NCI-H2171 treated with DMSO at 0.1 percent for 48 hours (cell line): ENCODE measurements at places on chromosomes 6 and 20.
A peak's percentile ranks its signal among the peaks of the same experiment; 100 is the strongest.

DNA sequence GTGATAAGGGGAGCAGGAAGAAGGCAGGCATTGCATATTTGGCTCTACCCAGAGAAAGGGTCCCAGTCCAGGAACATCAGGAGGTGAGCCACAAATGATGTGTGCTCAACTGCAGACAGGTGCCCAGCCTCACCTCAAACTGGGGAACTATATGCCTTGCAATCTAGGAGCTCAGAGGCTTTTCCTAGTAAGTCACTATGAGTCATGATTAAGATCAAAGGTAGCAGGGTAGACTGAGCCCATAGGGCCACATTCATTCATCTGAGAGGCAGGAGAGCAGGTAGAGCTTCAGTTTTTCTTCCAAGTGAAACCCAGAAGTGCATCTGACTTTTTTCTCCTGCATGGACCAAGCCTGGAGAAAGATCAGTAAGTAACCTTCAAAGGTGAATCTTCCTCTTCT, 31.3 kb downstream of the MARCKS start:
- DNase-seq, result no peak

- DNase-seq, result peak; percentile 93
Observed at GRCh38 chr6:162856885-162857284, 129.1 kb downstream of the PACRG start.

GRCh38 chr20:59628171-59628570, 23.8 kb downstream of the PHACTR3 start:
- DNase-seq, result no peak

DNA sequence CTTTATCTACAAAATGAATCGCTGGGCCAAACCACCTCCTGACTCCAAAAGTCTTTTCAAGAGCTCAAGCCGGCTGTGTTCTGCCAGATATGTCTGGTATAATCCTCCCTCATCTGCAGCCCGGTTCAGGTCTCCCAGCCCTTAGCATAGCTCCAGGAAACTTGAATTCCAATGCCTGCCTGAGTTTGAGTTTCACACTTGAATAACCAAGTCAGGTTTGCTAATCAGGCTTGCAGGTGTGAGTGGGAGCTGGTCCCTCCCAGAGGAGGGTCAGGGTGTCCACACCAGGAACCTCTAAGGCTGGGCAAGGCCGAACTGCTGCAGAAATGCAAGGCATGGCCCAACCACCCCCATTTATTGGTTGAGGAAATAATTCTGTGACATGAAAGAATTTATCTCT, 96.6 kb downstream of the TMEM242 start:
- DNase-seq, result no peak

- no peak for DNase-seq
Observed at GRCh38 chr20:37878835-37879599, 23.9 kb upstream of the VSTM2L start.

DNA sequence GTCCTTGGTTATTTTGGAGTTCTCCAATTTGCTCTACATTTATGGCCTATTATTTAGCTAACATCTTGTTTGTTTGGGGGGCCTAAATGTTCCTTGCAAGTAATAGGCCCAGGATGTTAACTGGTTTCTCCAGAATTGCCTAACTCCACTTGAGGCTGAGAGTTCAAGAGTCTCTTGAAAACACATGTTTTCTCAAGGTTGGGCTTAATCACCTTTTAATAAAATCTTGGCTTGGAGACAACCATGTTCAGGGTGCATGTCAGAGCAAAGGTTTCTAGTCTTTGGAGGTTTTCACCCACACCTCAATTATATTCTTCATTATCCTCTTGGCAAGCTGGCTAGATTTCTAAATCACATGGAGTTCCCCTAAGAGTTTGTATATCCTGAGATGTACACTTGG, 54.2 kb downstream of the KLHL31 start:
- no peak for DNase-seq

DNA sequence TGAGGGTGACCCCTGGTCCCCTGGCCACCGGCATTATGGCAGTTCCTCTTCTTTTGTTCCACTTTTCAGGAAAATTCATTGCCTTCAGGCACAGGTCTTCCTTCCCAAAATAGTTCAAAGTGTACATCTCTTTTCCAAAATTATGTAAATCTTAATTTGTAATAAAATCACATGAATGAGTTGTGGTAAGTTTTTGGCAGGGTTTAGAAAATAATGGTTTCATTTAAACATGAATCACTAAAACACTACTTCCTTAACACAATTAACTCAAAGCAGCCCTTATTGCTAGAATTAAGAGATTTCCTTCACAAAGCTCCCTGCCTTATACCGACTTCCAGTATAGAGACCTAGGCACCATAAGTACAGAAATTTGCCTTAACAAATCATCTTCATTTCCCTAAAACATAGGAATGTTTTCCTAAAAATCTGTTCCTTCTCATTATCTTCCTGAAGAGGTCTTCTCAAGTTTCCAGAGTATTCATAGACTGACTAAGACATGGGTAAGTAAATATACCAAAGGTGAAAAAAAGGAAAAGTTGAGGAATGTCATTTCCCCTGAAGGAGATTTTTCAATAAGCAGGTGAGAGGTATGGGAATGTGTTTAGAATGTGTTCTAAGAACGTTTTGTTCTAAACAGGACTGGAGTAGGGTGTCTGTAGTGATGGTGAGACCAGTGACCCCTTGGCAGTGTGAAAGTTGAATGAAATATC, 148.2 kb upstream of the CITED2 start:
- DNase-seq, result no peak

GRCh38 chr20:33202451-33202850, 14.7 kb upstream of the BPIFA3 start:
- no peak for DNase-seq

- DNase-seq, result no peak
Observed at GRCh38 chr6:7493866-7494265, 47.6 kb upstream of the DSP start.

DNA sequence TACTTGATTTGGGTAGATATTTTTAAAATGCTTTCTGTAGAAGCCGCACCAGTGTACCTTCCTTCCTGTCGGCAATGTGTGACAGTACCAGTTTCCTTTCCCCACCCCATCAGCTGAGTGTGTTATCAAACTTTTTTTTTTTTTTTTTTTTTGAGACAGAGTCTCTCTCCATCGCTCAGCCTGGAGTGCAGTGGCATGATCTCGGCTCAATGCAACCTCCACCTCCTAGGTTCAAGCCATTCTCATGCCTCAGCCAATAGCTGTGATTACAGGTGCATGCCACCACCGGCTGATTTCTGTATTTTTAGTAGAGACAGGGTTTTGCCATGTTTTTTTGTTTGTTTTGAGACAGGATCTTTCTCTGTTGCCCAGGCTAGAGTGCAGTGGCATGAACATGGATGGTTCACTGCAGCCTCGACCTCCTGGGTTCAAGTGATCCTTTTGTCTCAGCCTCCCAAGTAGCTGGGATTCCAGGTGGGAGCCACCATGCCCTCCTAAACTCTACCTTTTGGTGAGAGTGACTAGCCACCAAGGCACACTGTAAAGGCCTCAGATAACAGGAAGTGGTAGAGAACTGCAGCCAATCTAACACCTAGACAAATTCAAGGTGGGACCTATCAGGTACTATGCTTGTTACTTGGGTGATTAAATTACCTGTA, 26.5 kb upstream of the ZBTB22 start:
- no peak for DNase-seq

- DNase-seq, result no peak
Observed at GRCh38 chr6:67896476-67896875, 738.6 kb upstream of the ADGRB3 start.

- DNase-seq, result no peak
Observed at GRCh38 chr6:154479771-154480639, 30.5 kb downstream of the CNKSR3 start.

GRCh38 chr6:40845553-40845952, 193.5 kb downstream of the UNC5CL start:
- DNase-seq, result no peak

GRCh38 chr6:152127432-152128165, 320.1 kb downstream of the ESR1 start:
- no peak for DNase-seq

GRCh38 chr6:63459814-63460213, 112.5 kb upstream of the LOC128125822 start:
- no peak for DNase-seq

DNA sequence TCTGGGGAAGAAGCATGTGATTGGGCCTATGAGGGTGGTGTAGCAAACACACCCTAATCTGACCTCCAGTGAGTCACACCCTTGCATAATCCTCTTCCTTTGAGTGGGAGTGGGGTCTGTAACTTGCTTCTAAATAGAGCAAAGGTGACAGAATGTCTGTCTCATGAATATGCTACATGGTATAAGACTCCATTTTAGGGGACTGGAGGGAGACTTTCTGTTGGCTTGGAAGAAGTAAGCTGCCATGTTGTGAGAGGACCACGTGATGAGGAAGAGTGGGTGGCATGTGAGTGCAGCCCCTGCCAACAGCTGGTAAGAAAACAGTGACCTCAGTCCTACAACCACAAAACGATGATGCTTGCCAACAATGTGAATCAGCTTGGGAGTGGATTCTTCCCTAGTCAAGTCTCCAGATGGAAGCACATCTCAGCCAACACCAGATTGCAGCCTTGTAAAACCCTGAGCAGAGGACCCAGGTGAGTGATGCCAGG, 3.7 kb downstream of the AK9 start:
- DNase-seq, result peak; percentile 64

DNA sequence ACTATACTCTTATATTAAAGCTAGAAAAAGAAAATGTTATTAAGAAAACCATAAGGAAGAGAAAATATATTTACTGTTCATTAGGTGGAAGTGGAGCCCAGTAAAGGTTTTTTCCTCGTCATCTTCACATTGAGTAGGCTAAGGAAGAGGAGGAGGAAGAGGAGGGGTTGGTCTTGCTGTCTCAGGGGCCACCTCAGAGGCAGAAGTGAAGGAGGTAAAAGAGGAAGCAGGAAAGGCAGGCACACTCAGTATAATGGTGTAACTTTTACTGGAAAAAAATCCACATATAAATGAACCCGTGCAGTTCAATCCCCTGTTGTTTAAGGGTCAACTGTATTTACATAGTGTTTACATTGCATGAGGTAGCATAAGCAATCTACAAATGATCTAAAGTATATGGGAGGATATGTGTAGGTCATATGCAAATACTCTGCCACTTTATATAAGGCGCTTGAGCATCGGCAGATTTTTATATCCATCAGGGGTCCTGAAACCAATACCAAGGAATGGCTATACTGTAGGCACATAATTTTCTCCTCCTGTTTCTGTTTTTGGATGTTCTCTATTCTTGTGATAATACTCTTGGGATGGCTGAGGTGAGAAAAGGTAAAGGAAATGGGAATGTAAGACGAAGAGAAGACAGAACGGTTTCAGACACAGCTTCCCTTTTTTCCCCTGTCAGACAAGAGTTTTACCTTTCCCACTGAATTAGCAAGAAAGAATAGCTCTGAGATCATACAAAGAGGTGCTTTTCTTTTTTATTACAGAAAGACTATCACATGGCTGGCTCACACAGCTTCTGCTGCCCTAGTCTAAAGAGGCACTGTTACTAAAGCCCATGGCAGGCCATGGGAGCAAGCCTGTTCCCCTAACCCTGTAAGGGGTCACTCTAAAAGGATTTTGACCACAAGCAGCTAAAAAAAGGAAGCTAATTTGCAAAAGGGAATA, 59.9 kb downstream of the NUDT3 start:
- no peak for DNase-seq

GRCh38 chr6:117817499-117817898, 89.6 kb upstream of the SLC35F1 start:
- DNase-seq, result no peak

DNA sequence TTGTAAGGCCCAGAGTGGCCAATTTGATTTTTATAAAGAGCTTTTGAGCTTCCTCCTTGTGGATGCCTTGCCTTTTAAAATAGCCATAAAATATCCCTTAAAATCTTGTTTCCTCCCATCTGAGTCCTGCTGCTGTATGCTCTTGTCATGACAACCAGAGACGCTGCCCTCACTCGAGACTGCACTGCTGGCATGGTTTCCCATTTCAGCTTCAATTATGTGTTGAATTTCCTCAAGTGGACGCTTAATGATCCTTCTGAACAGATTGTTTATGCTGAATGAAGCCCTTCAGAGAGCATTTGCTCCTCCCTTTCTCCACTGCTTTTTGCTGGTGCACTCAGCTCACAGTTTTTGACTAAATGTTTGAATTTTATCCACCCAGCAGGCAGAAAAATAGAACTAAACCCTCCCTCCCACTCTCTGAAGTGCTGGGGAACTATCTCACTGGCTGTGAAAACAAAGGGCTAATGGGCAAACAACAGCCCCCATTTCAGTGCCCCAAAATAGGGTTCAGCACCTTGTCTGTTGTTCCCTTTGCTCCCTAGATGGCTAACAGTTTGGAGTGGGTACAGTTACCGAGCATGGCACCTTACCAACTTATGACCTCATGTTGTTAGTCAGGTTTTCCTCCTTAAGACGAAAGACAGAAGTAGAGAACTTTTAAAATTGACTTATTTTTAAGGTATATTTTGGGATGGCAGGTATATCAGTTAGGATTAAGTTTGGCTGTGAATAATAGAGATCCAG, 45.5 kb upstream of the RNF8 start:
- DNase-seq, result peak; percentile 95

DNA sequence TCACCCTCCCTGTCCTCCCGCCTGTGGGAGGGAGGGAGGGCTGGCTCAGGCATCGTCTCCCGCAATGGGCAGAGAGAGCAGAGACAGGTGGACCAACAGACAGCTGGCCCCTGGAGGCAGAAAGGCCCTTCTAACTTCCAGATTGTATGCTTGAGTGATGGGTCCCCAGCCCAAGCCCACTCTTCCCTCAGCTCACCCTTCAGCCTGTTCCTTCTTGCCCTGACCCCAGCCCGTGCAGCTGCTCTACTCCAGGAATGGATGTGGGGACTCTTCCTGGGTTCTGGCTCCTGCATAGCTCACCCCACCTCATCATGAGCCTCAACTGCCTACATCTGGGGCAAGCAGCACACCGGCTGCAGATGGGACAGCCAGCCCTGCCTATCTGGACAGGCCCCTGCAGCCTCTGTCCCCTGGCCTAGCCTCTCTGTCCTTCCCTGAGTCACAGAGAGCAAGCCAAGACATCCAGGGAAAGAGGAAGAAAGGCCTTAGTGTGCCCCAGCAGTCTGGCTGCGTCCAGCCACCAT, 11.5 kb upstream of the SLC22A7 start:
- no peak for DNase-seq

DNA sequence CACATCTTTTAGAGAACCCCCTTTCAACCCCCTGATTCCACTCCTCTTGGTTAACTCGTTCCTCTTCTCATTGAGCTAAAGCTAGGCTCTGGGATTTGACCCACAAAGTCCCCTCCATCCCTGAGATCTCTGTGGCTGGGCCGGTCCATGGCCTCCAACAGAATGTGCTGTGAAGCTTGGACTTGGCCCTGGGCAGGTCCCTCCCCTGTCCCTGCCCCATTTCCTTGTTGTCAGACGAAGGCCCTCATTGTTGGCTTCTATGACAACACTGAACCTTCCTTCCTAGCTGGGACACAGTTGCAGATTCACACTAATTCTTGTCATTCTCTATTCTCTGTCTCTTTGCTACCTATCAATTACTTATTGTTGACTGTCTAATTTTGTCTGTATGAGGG, 156.1 kb downstream of the SYCP2 start:
- DNase-seq, result no peak

- DNase-seq, result no peak
Observed at GRCh38 chr20:17896771-17897369, 71.7 kb downstream of the SNX5 start.

DNA sequence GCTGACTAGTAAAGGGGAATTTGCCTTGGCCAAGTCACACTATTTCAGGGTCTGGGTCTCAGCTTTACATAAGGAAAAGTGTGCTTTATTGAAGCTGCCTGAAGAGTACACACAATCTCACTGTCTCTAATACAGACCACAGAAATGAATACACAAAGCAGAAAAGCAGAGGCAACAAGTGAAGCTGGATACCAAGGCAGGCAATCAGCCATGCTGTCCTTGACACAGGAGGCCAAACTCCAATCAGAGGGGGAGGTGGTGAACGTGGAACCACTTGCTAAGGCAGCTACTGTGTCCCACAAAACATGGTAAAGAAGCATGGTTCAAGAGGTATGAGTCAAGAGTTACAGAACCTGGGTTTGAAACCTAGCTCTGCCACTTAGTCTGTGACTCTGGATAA, 21.8 kb upstream of the CCND3 start:
- DNase-seq, result no peak
